Regular cardiac myocyte (primary cell): ENCODE measurements at places on chromosomes 6 and 20. TPM values are rescaled to one million over a fixed set of nuclear protein-coding genes. Genes with fewer than 3 reads are reported as not detected.

TMC2 gene
- total RNA-seq: not detected in 2 replicates

MCCD1 gene
- not detected in 2 replicates for total RNA-seq

DDO gene
- 1.9 and 2.8 TPM in 2 replicates for total RNA-seq

COL21A1 gene
- 0.38 and 1.7 TPM in 2 replicates for total RNA-seq

BNIP5 gene
- total RNA-seq: not detected in 2 replicates

PPIL6 gene
- 1.9 and 6.5 TPM in 2 replicates for total RNA-seq

THEMIS gene
- under 0.01 and 0.19 TPM in 2 replicates for total RNA-seq

PHACTR1 gene
- 0.19 and 0.56 TPM in 2 replicates for total RNA-seq

IRF4 gene
- total RNA-seq: 0.19 and 0.28 TPM in 2 replicates

BCAS4 gene
- total RNA-seq: 15.8 and 19.6 TPM in 2 replicates

LY6G6C gene
- under 0.01 TPM in 1 of 2 replicates, not detected in the other for total RNA-seq
